ENCODE measurements at places on chromosomes 12 and 14.
A peak's percentile ranks its signal among the peaks of the same experiment; 100 is the strongest.

DNA sequence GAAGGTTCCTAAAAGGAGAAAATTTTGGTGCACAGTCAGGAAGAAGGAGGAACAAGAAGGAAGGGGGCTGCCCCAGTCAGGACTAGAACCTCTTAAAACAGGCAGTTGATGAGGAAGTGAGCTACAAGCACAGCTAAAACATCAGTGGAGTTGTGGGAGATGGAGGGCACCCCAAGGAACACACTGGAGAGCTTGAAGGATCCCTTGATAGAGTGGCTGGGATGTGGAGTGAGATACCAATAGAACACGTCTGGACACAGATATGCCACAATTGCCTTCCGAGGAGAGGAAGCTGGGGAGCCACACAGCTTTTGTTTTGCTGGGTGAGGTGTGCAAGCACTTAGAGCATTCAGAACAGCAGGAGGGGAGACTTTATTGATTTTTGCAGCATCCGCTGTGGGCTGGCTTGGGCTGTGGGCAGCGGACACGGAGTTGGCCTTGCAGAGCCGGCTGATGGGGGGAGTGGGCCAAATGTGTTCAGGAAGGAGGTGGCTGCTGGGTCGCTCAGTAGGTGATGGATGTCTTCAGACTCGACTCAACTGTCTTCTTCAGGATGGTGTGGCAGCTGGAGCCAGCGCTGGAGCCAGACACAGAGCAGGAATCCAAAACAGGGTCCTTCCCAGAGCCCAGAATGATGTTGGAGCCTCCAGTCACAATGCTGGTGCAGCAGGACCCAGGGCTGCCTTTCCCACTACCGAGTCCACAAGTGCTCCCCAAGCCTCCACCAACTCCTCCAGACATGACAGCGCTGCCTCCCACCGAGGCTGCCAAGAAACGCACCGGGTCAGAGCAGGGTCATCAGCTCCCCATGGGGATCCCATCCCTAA lies 4.7 kb upstream of the KRT79 start:
- DNase-seq, result no peak

DNA sequence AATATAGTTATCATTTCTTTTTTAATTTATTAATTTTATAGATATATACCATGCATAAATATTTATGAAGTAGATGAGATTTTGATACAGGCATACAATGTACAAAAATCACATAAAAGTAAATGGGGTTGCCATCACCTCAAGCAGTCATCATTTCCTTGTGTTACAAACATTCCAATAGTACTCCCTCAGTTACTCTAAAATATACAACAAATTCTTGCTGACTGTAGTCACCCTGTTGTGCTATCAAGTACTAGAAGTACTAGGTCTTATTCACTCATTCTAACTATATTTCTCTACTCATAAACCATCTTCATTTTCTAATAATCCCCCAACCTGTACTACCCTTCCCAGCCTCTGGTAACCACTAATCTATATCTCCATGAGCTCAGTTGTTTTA lies 432.6 kb upstream of the SYT1 start:
- DNase-seq, result no peak

GRCh38 chr14:80117876-80118275 lies 93.4 kb downstream of the DIO2 start:
- no peak for DNase-seq

- DNase-seq, result peak; percentile 64
These were observed 183.6 kb upstream of the G2E3 start for GRCh38 chr14:30375296-30375892.

DNA sequence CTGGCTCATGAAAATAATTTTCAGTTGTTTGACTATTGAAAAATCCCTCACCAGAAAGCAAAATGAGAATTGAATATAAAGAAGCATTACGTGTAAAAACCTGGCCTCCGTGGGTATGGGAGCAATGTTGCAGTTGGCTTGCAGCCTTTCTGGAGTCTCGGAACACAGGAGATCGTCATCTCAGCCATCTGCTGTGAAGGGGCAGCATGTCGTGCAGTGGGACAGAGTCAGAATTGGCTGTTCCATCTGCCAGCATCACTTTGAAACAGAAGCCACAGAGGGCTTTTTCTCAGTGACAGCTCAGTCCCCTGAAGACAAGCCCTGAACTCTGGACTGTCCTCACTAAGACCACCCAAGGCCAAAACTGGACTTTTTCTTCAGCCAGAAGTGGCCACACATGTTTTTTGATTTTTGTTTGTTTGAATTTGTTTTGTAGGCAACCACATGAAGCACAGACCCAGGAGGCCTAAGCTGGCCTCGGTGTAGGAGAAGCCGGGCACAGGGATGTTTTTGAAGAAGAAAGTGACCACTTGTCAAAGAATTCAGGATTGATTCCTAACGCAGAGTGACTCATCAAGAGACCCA lies 170.8 kb upstream of the DYRK2 start:
- DNase-seq, result no peak

GRCh38 chr12:39935275-39935674 lies 170.6 kb downstream of the SLC2A13 start:
- DNase-seq, result peak; percentile 64

DNA sequence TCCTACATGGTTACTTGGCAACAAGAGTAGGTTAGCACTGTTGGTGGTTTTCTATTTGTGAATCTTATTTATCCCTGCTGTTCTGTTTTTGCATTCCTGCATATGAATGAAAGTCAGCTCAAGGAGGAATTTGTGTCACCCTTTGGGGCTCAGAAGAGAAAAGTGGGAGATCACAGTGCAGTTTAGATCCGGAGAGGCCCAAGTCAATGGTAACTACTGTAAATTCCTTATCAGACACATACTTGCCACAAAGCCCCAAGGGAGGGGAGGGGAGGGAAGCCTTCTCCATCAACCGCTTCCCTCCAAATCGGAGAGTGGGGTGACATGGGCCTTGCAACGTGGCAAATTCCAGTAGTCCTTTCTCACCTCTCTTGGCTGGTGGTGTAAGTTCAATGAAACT lies 15.0 kb downstream of the GSG1 start:
- no peak for DNase-seq

DNA sequence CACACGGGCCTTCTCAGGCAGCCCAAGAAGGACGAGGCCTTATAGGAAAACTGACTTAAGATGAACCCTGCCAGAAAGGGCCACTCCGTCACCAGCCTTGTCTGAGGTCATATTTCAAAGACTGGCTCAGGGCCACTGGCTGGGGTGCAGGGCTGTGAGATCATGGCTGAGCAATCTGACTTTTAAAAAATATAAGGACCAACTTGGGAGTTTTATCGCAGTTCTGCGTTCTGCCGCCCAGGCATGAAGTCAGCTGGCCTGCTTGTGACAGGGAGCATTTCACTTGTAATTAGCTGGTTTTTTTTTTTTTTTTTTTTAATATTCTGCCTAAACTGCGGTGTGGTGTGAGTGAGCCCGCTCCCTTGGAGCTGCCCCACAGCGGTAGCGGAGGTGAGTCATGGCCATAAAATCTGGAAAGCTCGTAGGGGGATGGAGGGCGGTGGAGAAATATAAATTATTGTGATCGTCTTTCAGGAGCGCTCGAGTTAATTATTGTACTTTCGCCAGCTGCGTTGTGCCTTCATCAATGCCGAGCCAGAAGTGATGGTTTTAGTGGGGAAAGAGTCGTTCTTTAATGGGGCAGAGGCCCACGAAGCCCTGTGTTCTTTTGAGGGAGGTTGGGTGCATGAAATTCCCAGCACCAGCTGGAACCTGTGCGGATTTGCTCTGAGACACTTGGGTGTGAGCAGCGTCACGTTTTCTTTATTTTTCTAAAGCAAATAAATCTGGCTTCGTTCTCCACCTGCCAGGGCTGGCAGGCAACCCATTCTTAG lies 231.9 kb downstream of the C12orf75 start:
- peak; percentile 90 for DNase-seq
